ENCODE measurements at places on chromosomes 6 and 20. TPM values are rescaled to one million over a fixed set of nuclear protein-coding genes. Genes with fewer than 3 reads are reported as not detected.

The MMS22L gene
- 3.8 TPM for polyA plus RNA-seq

The FKBP5 gene
- polyA plus RNA-seq: 6.9 TPM

The SLPI gene
- not detected for polyA plus RNA-seq

The PRDM13 gene
- not detected for polyA plus RNA-seq

The ABHD16B gene
- polyA plus RNA-seq: not detected

The CEP85L gene
- polyA plus RNA-seq: 0.44 TPM

The LY6G6D gene
- not detected for polyA plus RNA-seq

The SLX4IP gene
- polyA plus RNA-seq: 3.1 TPM

The DEFB112 gene
- polyA plus RNA-seq: not detected

The DLGAP4 gene
- polyA plus RNA-seq: 26.7 TPM

The ETV7 gene
- polyA plus RNA-seq: not detected

All from HepG2 (cell line).